ENCODE measurements at places on chromosomes 16 and 17. TPM values are rescaled to one million over a fixed set of nuclear protein-coding genes. Genes with fewer than 3 reads are reported as not detected.
A peak's percentile ranks its signal among the peaks of the same experiment; 100 is the strongest.

DNA sequence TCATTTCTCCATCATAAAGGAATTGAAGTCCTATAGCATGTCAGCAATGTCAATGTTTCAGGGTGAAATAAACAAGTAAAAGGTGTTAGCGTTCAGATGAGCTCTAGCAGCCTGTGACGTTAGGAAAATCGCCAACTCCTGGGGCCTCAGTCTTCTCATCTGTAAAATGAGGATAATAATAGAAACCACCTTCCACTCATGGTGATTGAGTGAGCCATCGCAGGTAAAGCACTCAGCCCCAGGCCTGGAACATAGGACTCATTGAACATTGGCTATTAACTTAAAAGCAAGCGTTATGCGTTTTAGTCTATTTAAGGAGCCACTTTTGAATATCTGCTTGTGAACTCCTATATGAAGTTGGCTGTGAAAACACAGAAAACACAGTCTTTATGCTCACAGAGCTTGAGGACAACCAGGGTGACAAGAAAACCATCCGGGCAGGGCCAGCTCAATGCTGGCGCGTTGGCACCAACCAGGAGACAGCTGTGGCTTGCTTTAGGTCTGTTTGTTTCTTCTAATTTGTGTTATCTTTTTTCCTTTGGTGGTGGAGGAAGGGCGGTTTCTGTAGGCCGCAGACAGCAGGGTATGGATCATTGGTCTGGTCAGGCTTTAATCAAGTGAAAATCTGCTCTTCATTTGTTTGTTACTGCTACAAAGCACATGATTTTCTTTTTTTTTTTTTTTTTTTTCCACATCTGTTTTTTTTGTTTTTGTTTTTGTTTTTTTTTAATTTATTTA, 35.7 kb upstream of the MED9 start:
- peak; percentile 43 for DNase-seq
- H3K4me1 ChIP-seq = peaks cover 25% of the 10 kb centered on the region
- H3K27ac ChIP-seq = peak overlapping the region; percentile 76
- no peaks in the 10 kb centered on the region for H3K36me3 ChIP-seq
- H3K4me3 ChIP-seq = no peak overlapping the region

DNA sequence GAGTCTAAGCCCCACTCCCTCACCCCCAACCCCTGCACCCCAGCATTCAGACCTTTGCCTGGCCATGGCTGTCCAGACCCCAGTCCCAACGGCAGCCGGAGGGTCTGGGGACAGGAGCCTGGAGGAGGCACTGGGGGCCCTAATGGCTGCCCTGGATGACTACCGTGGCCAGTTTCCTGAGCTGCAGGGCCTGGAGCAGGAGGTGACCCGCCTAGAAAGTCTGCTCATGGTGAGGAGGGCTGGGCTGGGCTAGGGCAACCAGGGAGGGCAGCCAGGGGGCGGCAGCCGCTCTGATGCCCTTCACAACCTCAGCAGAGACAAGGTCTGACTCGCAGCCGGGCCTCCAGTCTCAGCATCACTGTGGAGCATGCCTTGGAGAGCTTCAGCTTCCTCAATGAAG, 14.4 kb downstream of the RIPOR1 start:
- DNase-seq = no peak
- H3K27me3 ChIP-seq = no peaks in the 10 kb centered on the region

- DNase-seq = peak; percentile 84
- no peaks in the 10 kb centered on the region for H3K4me1 ChIP-seq
- H3K4me3 ChIP-seq = no peak overlapping the region
- H3K36me3 ChIP-seq = peaks cover 27% of the 10 kb centered on the region
Observed at GRCh38 chr17:32659419-32659842, 172.6 kb downstream of the CDK5R1 start.

DNA sequence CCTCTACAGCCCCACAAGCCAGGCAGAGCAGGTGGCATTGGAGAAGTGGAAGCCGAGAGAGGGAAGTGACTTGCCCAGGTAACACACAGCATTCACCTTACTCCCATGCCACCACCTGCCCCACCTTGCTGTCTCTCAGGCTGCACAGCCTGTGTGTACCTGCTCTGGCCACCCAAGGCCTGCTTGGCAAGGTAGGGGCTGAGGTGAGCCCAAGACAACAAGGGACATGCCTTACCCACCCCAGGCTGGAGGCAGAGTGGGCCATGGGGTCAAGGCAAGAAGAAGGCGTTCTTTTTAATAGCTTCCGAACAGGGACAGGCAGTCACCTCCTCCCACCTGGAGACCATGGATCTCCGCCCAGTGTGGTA, 40.1 kb downstream of the IRX3 start:
- no peaks in the 10 kb centered on the region for H3K36me3 ChIP-seq
- H3K4me1 ChIP-seq = peaks cover 3% of the 10 kb centered on the region
- no peak overlapping the region for H3K4me3 ChIP-seq
- H3K27ac ChIP-seq = no peak overlapping the region
- DNase-seq = no peak
- H3K27me3 ChIP-seq = peaks cover 8% of the 10 kb centered on the region

- peak overlapping the region; percentile 65 for H3K27ac ChIP-seq
- no peaks in the 10 kb centered on the region for H3K27me3 ChIP-seq
- no peak overlapping the region for H3K4me3 ChIP-seq
- no peaks in the 10 kb centered on the region for H3K36me3 ChIP-seq
- H3K4me1 ChIP-seq = peaks cover 12% of the 10 kb centered on the region
Observed at GRCh38 chr17:38693700-38694329, 11.3 kb upstream of the MLLT6 start.

GRCh38 chr16:71230122-71230845, at the start of gene HYDIN:
TSS of gene HYDIN (minus strand) at chr16:71230722. CDS start at chr16:71186895, 43,827 bp downstream.
- no peaks in the 10 kb centered on the region for H3K36me3 ChIP-seq
- peaks cover 6% of the 10 kb centered on the region for H3K4me1 ChIP-seq
- H3K4me3 ChIP-seq = peak within 1 kb of the TSS; percentile 6

GRCh38 chr17:66865151-66865550, 30.2 kb downstream of the CACNG5 start:
- no peak overlapping the region for H3K27ac ChIP-seq
- H3K27me3 ChIP-seq = peaks cover 4% of the 10 kb centered on the region
- H3K36me3 ChIP-seq = no peaks in the 10 kb centered on the region
- DNase-seq = no peak
- no peaks in the 10 kb centered on the region for H3K4me1 ChIP-seq

GRCh38 chr17:27413792-27414191, 42.5 kb upstream of the KSR1 start:
- peaks cover 4% of the 10 kb centered on the region for H3K4me1 ChIP-seq
- no peaks in the 10 kb centered on the region for H3K36me3 ChIP-seq
- peak; percentile 24 for DNase-seq
- no peaks in the 10 kb centered on the region for H3K27me3 ChIP-seq
- H3K4me3 ChIP-seq = no peak overlapping the region

The CHD9NB gene
- 14.0 TPM for total RNA-seq
